ENCODE measurements at places on chromosomes 1 and 21.
A peak's percentile ranks its signal among the peaks of the same experiment; 100 is the strongest.

GRCh38 chr1:111620441-111620971 is 917 bp downstream of the RAP1A start:
- peak; percentile 78 for DNase-seq

DNA sequence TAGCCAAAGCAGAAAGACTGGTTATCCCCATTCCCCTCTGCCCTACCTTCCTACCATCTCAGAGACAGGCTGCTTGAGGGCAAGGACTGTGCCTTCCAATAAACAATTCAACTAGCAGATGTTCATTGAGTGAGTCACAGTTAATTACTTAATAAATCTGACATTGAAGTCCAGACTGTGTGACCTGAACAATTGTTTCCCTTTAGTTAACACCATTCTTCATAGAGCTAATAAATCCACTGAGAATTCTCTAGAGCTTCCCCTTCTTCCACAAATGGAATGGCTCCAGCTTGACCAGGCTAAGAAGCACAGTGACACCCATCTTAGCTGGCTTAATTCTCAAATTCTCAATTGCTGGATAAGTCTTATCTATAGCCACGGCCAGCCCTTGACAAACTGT is 61.9 kb upstream of the GJA5 start:
- DNase-seq = no peak

DNA sequence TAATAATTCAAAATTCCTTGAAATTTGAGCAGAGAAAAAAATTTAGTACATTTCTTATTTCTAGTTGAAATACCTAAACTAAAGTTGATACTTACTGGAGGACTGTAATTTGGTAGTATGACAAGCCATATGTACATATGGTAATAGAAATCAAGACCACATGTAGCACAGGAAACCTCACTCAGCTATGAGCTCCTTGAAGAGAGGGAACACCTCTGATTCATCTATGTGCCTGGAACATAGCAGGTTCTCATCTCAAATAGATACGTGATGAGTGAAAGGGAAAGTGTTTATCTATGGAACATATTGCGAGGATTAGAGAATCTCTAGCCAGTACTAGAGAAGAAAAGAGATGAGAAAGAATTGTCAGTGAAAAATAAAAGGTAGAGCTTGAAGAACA is 47.9 kb upstream of the GNG4 start:
- DNase-seq = no peak

GRCh38 chr21:34865400-34866241 is 183.5 kb downstream of the RUNX1 start:
- peak; percentile 74 for DNase-seq

- DNase-seq = no peak
Measured at GRCh38 chr1:6695868-6696267, 5.7 kb downstream of the DNAJC11 start.

DNA sequence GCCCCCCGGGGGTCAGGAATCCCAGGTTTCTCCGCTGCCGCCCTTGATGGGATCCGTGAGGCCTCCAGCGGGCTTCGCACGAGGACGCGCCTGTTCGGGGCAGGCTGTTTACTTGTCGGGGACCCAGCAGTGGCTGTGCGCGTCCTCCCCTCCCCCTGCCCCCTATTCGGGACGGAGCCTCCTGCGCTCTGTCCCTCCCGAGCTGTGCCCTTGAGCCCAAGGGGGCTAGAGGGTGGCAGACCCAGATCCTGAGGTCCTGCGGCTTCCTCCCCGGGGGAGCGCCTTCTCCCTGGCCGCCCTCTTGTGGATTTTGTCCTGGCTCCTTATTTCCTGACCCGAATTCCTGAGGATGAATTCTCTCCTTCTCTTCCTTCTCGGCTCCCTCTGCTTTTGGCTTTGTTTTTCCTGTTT is 38.4 kb downstream of the PIK3CD start:
- no peak for DNase-seq

DNA sequence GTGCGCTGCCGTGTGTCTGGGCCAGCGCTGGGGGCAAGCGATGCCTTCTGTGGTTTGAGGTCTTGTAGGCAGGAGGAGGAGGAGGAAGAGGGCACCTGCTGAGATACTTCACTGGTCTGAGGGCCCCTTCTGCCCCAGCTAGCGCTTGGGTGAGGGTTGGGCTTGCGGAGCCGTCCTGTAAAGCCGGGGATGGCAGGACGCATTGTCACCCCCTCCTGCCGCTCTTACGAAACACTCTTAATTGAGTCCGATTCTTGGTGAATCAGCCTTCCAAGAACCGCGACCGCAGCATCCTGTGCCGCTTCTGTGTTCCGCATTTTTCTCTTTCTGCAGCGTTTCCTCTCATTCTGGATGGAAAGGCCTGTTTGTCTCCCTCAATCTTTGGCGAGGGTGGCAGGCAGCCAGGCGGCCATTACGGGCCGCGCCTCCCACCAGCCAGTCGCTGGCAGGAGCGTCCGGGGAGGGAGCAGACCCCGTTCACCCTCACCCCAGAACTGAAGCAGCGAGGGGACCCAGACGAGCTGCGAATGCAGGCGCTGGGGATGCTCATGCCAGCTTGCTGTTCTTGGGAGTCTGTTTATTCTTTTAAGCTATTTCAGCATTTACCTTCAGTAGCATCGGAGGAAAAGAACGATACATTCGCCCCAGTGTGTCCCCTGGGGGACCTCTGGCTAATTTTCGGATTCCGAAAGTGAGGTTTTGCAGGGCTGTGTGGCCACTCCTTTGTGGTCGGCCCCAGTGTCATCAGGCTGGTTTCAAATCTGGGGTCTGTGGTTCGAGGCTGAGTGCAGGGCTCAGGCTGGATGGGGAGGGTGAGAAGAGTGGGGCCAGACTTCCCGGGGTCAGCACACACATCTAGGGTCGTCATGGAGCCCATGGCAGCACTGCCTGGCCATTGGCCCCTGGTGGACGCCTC is 62.7 kb downstream of the SKI start:
- peak; percentile 100 for DNase-seq

DNA sequence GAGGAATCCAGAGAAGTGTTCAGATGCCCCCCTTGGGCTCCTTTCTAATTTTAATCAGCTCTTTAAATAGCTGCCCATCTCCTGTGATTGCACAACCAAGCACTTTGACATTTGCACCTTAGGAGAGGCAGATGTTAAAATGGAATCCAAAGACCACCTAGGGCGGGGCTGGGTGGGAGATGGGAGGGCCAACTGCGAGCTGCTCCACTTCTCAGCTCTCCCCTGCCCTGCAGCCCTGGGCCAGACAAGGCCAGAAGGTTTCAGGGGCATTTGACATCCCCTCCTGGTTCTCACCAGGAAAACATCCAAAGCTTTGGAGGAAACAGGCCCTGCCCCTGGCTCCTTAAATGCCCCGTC is 106.9 kb downstream of the DHRS3 start:
- no peak for DNase-seq

DNA sequence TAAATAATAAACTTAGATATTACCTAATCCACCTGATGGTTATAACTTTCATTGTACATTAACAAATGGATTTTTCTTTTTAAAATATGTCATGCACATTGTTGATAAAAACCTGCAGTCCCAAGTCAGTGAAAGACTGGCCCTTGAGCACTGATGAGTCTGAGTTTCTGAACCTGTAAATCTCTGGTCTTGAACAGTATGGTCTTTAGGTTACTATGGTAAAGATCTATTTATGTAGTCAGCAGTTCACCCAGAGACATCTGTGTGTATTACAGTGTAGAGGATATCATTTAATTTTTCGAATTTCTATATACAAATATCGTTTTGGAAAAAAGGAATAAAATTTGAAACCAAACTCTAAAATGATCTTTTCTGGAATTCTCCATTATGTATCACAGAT is 30.4 kb upstream of the SCYL3 start:
- DNase-seq = no peak

- no peak for DNase-seq
Measured at GRCh38 chr1:192601143-192601542, 25.6 kb downstream of the RGS1 start.

DNA sequence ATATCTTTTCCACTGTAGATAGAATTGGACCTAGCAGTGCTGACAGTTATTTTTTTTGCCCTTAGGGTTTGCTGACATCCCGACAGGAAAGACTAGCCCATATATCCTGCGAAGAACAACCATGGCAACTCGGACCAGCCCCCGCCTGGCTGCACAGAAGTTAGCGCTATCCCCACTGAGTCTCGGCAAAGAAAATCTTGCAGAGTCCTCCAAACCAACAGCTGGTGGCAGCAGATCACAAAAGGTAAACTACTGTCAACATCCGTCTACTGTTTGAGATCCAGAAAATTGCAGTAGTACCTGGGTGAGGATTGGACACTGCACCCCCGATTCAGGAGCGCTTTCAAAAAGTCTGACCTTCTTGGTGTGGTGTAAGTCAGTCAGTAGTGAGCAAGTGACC is 55.8 kb downstream of the CENPF start:
- DNase-seq = no peak

DNA sequence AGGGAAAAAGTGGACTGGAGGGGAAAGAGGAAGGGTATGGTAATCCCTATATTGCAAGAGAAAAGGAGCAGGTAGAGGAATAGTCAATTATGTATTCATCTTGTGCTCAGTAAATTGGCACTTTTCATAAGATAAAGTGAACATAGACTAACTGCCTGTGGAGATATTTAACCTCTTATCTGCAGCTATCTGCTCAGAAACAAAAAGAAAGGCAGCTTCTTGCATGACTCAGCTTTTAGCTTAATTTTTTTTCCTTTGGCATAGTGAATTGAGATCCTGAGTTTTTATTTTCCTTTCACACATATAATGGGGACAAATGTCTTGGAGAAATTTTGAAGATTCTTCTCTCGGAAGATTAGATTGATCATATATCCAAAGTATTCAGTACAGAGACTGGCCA is 127.6 kb upstream of the F3 start:
- no peak for DNase-seq

DNA sequence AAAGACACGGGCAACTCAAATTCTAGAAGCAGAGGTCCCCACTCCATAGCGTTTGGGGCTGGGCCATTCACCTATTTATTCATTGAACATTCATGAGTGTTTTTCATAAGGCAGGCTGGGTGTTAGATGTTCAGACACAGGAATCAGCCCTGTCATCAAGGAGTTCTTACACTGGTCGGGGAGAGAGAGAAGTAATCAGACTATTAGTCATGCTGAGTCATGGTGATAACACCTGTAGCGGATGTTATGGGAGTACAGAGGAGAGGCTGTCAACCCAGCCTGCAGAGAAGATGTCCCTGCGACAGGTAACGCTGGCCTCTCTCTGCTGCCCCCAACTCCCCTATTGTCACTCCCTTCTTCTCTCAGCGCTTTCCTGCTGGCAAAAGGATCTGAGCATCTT is 17.2 kb downstream of the LY9 start:
- no peak for DNase-seq

GRCh38 chr21:46063227-46063626 is 34.7 kb upstream of the COL6A2 start:
- no peak for DNase-seq

DNA sequence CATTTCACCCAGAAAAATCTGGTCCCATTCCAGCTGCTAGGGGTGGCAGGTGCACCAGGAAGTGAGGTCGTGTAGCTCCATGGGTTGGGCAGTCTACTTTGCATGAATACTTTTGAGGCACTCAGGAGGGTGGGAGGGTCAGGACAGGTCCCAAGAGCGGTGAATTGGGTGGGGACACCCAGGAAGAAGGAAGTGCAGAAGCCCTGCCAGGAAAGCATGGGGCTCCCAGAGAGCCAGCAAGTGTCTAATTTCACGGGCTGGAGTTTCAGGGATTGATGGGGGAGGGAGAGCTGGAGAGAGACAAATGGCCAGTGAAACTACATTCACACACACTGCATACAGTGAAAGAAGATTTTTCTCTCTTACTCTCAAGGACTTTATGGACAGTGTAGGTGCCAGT is 137.8 kb downstream of the GALNT2 start:
- no peak for DNase-seq

DNA sequence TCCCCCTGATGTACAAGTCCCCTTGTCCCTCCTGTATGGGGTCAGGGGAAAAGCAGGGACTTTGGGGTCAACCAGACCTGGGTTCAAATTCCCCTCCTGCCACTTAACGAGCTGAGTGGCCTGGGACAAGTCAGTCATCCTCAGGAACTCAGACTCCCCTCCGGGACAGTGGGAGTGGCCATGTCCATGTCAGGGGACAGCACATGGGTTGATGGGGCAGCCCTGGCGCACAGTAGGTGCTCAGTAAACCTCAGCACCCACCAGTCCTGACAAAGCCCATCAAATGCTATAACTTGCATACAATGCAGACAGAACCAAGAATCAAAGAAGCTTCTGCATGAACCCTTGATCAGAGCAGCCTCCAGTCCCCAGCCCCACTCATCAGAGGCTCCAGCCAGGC is 30.0 kb downstream of the MATN1 start:
- no peak for DNase-seq

GRCh38 chr1:14003552-14003951 is 303.6 kb downstream of the PRDM2 start:
- no peak for DNase-seq

- DNase-seq = no peak
Measured at GRCh38 chr1:189158155-189158554, 1319.5 kb downstream of the BRINP3 start.

GRCh38 chr21:38667291-38667870 is 138.3 kb upstream of the ETS2 start:
- DNase-seq = no peak

DNA sequence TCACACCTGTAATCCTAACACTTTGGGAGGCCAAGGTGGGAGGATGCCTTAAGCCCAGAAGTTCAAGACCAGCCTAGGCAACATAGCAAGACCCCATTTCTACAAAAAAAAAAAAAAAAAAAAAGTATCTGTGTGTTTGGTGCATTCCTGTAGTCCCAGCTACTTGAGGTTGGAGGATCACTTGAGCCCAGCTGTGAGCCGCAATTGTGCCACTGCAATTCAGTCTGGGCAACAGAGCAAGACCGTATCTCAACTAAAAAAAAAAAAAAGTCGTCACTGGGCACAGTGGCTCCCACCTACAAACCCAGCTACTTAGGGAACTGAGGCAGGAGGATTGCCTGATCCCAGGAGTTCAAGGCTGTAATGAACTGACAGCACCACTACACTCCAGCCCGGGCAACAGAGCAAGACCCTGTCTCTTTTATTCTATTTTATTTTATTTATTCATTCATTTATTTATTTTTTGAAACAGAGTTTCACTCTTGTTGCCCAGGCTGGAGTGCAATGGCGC is 8.6 kb upstream of the EIF4G3 start:
- DNase-seq = no peak

- no peak for DNase-seq
Measured at GRCh38 chr1:229507502-229507901, 639 bp downstream of the NUP133 start.

DNA sequence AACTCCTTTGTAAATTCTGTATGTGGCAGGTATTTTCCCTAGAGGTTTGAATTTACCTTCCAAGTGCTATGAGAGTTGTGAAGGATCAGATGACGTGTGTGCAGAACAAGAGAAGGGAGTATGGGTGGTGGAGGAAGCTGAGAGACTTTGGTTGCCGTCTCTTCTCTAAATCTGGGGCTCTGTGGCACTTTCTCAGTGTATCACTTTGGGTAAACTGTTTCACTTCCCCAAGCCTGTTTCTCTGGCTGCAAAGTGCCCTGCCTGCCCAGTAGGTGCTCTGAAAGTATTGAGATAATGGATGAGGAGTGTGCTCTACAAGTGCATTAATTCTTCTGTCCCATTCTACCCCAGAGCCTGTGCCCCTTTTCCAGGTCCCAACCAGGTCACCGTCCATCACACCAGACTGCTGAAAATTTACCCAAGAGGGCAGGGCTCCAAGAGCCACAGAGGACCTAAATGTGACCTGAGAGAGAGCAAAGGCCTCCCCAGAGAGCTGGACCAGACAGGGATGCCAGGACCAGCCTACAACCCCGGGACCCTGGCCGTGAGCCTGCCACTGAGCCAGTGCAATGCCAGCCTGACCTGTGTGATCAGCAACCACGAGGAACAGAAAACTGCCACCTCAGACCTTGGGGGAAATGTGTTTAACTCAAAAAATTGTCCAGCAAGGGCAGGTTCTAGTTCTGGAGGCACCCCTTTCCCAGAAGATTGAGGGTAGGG is 131.6 kb upstream of the ETV3 start:
- DNase-seq = no peak

All from Kasumi-1 (cell line).